ENCODE measurements at places on chromosomes 1 and 21. TPM values are rescaled to one million over a fixed set of nuclear protein-coding genes. Genes with fewer than 3 reads are reported as not detected.

DNA sequence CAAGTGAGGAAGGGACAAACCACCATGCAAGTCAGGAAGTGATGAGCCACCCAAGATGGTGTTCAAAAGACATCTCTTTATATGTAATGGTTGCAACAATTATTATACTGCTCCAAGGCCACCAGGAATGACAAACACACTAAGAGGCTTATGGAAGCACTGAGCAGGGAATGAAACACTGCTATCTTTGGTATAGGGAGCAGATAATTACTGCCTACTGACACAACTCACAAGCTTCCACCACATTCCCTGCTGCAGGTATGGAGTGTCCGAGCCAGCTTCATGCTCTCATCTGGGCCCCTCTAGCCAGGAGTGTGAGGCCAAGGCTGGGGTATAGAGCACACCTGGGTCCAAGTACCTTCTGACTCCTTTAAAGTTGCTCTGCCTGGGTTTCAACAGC, 371.4 kb downstream of the HHAT start:
- no peak for ATAC-seq

RXFP4 gene
- total RNA-seq: not detected

DNA sequence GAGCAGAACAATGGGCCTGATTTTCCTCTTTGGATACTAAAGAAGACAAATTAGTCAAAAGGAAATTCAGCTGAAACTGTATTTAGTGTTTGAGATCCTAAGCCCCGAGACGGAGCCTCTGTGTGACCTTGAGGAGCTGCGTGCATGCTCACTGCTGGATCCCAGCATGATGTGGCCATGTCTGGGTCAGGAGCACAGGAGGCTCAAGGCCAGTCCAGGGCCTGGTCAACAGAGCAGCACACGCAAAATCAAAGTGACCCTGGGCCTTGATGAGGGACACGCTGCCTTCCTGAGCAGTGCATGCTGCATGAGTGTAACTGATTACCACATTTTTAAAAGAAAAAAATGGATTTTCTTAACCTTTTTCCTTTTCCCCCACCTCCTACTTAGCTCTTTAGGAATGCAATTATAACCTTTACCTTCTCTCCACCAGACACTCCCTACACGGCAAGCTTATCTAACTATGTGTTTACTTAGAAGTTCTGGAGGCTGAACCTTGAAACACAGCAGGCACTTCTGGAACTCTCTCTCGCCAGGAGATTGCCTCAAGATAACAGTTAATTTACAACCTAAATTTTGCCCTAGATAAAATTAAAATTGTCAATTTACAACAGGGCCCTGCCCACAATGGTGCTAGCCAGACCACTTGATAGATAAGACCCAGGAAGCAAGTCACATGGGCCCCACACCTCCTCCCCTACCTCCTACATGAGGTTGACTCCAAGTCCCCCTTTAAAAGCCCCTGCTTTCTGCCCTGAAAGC, 144.6 kb downstream of the LRIG2 start:
- no peak for ATAC-seq

FAM110D gene
- 0.68 TPM for total RNA-seq

LCE2C gene
- not detected for total RNA-seq

DNA sequence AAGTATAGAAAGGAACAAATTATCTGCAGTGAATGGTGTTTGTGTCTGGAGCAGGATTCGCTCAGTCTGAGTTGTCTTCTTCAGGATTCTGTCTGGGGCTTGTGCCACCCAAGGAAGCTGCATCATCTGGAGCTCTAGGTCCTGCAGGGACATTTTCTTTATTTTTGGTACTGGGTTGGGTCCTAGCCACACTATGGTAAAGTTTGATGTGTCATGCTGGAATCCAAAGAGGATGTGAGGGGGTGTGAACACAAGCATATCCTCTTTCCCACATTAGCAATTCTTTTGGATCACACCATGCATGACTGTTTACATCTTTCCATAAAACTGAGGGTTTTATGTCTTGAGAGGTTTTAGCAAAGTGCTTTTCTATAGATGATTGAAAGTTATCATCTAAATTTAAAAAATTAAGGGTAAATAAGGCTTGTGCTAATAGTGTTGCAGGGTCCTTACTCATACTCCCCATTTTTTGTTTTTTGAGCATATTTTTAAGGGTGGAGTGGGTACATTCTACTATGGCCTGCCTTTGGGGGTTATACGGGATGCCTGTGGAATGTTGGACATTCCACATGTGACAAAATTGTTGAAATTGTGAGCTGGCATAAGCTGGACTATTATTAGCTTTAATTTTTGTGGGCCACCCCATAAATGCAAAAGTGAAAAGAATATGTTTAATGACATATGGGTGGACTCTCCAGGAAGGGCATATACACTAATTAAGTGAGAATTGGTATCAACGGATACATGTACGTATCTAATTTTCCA, 152.0 kb upstream of the HMCN1 start:
- ATAC-seq: no peak

DNA sequence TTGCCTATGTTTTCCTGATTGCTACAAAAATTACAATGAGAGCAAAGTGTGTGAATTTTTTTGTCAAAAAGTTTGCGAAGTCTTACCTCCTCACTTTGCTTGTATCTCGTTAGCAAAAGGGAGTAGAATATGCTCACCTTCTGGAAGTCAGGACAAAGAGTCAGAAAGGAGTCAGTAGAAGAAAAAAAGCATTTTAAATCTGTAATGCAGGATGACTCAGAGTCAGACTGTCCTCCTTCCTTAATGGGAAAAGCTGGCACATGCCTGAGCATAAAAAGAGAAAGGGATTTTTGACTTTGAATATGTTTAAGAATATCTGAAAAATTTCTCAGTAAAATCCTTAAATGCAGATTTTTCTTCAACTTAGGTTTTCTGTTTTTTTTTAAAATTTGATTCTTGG, 14.2 kb upstream of the VN1R5 start:
- ATAC-seq: no peak

- ATAC-seq: no peak
Observed at GRCh38 chr1:212754193-212754592, 37.4 kb downstream of the NSL1 start.

ILDR2 gene
- 0.08 TPM for total RNA-seq

GRCh38 chr1:55955016-55955621, 624.2 kb downstream of the PLPP3 start:
- no peak for ATAC-seq

RORC gene
- total RNA-seq: 1.2 TPM

CYB561D1 gene
- 7.2 TPM for total RNA-seq

GRCh38 chr1:247332623-247333361, 1.1 kb upstream of the ZNF496 start:
- no peak for ATAC-seq

GRCh38 chr1:46369542-46370213, 24.4 kb upstream of the FAAH start:
- no peak for ATAC-seq

- ATAC-seq: peak; percentile 22
Observed at GRCh38 chr1:2786329-2787162, 14.9 kb downstream of the TTC34 start.

GRCh38 chr1:202046748-202047708, 36.6 kb downstream of the ELF3 start:
- ATAC-seq: peak; percentile 81

GRCh38 chr1:25711555-25712298, 88.3 kb upstream of the SELENON start:
- ATAC-seq: no peak

DNA sequence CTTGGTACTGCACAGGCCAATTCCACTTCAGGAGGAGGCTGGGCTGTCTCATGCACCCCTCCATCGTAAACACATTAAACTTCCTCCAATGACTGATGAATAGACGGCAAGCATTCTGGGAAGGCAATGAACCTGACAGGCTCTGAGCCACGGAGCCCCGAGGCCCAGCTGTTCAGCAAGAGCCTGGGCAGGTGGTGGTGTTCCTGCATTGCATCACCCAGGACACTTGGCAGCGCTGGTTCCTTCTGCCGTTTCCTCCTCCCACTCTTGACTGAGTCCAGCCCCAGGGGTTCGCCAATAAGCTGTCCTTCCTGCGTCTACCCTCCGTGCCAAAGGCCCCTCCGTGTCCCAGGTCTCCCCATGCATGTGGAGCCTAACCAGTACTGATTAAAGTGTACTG, 109.8 kb downstream of the JAK1 start:
- ATAC-seq: peak; percentile 67

- peak; percentile 65 for ATAC-seq
Observed at GRCh38 chr1:226912587-226913176, 27.4 kb upstream of the COQ8A start.

GRCh38 chr1:15758343-15758931, at the start of gene FBLIM1:
FBLIM1 (plus strand) TSS chr1:15758795; CDS start chr1:15764984, 6,189 bp downstream.
- ATAC-seq: peak; percentile 20

DNA sequence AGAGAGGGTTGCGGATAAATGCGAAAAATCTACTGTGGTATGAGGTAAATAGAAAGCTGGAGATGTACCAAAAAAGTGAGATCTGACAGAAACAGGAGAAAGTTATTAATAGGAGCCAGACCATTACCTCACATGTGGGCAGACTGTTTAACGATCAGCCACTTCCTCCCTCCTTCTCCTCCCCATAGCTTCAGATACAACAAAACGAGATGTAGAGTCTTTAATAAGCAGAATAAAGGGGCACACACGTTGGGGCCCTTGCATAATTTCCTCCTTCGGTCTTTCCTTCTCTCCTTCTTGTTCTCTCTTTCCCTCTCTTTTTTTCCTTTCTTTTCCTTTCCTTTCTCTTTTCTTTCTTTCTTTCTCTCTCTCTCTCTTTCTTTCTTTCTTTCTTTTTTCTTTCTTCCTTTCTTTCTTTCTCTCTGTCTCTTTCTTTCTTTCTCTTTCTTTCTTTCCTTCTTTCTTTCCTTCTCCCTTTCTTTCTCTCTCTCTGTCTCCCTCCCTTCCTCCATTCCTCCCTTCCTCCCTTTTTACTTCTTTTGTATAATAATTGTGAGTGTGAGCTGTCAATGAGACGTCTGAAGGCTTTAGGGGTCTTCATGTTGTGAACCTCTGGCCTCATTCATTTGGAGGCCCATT, 242.1 kb downstream of the GRIK1 start:
- ATAC-seq: no peak

RTCA gene
- total RNA-seq: 27.5 TPM

DNA sequence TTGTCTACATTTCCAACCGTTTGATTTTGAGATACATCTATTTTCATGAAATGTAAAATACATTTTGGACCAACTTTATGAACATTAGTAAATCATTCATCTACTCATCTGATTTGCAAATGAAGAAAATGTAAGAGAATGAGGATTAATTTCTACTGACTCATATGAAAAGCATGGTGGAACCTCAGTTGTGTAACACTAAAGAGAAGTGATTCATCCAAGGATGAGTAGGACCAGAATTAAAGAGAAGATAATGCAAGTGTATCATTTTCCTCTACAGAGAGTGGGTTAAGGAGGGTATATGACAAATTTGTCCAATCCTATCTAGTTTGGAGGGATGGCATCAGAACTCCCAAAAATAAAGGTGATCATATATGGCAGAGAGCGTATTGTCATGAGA, 1967.6 kb downstream of the MRPL39 start:
- no peak for ATAC-seq

TNFRSF9 gene
- total RNA-seq: 0.16 TPM

DNA sequence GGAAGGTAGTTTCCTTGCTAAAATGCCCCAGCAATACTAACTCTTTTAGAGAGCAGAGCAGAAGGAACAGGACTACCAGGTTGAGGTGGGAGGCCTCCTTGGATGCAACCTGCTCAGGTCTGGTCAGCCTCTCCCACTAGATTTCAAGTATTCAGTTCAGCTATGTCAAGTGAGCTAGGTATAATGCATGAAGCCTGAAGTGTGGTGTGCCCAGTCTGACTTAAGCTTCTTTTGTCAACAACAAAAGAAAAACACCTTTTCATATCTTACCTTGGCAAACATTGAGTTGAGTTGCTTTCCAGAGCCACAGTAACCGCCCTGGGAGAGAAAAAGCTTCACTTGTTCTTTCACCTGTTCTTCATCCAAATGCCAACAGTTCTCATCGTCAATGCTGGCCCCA, 47.8 kb downstream of the UROD start:
- ATAC-seq: no peak

LCE3E gene
- 4.3 TPM for total RNA-seq

GRCh38 chr1:108852221-108852975, 4.5 kb downstream of the AKNAD1 start:
- ATAC-seq: no peak

DNA sequence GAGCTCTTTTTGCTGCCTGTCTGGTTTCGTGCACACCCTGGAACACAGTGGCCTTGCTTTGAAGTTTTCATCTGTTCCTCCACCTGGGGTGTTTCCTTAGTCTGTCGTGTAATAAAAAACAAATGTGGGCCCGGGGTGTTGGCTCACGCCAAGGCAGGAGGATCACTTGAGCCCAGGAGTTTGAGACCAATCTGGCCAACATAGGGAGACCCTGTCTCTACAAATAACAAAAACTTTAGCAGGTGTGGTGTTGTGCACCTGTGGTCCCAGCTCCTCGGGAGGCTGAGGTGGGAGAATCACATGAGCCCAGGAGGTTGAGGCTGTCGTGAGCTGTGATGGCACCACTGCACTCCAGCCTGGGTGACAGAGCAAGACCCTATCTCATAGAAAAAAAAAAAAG, 4.5 kb downstream of the NCMAP start:
- ATAC-seq: no peak

DNA sequence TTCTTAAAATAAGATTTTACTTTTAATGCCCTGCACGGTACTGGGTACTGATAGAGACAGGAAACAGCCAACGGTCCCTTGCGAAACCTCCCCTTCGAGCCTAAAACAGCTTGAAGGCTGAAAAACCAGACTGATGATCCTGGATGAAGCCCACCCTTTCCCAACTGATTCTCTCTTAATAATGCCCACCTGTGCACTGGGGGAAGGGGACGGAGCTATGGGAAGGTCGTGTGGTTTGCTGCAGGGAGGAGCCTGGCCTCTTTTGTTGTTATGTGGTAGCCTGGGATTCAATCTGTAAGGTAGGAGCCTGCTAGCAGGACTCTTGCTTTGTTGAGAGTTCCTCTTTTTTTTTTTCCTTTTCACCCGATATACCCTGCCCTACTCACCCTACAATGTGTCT, 25.6 kb downstream of the SAMSN1 start:
- ATAC-seq: no peak

- ATAC-seq: no peak
Observed at GRCh38 chr1:37282764-37283163, 191.6 kb upstream of the ZC3H12A start.

DNA sequence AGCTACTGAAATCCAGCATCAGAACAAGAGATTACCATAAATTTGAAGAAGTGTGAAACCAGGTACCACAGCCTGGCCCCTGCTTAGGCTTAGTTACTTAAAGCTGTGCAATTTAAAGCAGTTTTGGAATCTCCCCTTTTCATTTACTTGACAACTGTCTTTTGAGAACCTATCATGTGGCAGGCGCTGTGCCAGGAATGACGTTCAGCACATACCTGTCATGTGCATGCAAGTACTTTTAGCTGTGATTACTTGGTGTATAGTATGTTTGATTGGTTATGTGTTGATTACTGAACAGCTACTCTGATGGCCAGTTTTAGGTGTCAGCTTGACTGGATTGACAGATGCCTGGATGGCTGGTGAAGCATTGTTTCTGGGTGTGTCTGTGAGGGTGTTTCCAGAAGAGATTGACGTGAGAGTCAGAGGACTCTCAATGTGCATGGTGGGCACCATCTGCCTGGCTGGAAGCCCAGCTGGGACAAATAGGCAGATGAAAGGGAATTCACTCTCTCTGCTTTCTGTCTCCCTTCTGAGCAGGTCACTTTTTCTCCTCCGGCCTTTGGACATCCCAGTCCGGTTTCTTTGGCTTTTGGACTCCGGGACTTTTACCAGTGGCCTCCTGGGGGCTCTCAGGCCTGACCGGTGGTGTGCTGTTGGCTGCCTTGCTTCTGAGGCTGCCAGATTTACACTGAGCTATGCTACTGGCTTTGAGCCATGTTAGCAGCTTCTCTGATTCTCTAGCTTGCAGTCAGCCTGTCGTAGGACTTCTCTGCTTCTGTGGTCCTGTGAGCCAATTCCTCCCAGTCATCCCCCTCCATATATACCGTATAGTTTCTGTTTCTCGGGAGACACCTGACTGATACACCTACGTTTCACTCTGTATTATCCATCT, 178.0 kb downstream of the RYR2 start:
- ATAC-seq: no peak

All from esophagus mucosa (tissue), 1 donor.